GOT3 (cell line): ENCODE measurements at places on chromosomes 16 and 17.

- DNase-seq, result no peak
These were observed 174.3 kb upstream of the CHMP6 start for GRCh38 chr17:80817321-80817845.

GRCh38 chr16:24713379-24713778 lies 16.1 kb upstream of the TNRC6A start:
- DNase-seq, result no peak

GRCh38 chr17:74226252-74226651 lies 12.9 kb downstream of the TTYH2 start:
- DNase-seq, result no peak

DNA sequence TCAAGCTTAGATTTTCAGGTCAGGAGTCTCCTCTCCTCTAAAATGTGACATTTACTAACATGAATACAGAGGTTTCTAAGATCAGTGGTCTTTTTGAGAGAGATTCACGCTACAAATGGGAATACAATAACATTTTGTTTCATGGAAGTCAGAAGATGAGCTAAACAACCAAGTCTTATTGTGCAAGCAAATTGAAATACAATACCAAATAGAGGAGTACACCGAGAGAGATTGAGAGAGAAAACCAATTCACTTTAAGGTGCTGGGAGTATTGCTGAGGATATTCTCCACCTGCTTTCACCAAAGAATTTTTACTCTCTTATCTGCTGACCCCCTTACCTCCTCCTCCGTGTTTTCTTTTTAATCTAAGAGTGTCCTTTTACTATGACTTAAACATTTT lies 11.5 kb downstream of the VEZF1 start:
- no peak for DNase-seq

- DNase-seq, result no peak
These were observed 1.1 kb downstream of the KDM8 start for GRCh38 chr16:27204312-27204915.

DNA sequence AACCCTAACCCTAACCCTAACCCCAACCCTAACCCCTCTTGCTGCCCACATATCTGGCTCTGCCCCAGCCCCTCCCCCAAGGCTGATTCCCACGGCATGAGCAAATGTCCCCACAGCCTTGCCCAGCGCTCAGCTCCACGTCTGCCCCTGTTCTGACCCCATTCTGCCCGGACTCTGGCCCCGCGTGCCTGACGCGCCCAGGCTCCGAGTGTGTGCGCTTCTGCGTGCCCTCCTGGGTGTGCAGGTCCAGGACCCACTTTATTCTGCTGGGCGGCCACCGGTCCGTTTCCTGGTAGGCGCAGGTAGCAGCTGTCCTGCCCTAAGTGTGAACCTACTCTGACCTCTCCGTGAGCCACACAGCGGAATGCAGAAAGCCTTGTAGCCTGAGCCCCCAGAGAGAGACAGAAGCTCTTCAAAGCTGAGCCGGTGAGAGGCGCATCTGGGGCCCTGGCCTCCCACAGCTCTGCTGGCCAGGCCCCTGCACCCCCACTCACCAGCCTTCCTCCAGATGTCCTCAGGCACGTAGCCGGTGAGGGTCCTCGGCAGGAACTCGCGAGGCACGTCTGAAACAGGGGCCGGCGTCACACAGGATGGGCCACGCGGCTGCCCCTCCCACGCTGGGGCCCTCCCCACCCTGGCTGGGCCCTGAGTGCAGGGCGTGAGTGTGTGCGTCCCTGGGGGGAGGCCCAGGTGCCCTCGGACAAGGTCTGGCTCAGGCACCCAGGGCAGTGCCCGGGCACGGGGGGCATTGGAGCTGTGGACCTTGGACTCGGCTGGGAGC lies 14.0 kb upstream of the PABPN1L start:
- DNase-seq, result no peak

DNA sequence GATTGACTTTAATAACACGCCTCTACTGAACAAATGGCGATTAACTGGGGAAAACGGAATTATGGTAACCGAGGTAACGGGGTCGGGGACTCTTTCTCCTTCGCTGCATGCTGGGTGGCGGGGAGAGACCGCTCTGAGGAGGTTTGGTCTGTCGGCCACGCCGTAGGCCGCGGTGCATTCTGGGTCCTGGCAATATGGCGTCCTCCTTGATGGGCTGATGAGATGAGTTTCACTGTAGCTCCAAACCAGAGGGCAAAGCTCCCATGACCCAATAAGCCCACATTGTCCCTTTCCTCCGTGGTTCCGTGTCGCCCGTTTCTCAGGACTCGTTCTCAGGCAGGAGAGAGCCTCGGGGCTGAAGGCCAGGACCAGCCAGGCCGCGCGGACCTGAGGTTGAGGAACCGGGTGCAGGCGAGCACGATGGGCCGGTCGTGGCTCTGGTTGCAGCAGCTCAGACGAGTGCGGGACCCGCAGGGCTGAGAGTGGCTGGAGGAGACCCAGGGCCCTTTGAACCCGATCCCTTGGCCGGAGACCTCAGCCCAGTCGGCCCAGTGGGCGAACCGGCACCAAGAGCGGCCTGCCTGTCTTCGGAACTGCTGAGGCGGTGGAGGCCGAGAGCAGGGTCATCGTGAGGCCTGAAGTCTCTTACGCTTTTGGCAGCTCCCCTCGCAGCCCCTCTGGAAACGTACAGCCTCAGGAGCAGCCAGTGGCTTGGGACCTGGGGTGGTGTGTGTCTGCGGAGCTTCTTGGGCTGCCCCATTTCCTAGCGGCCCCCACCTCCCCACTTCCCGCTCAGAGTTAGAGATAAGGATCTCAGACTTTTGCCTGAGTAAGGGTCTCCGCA lies at the start of gene RPTOR:
Gene RPTOR, plus strand, starts transcription at position 184 of the 844 bp plus-strand sequence. CDS start 792 bp downstream, outside the sequence.
- DNase-seq, result peak; percentile 54

DNA sequence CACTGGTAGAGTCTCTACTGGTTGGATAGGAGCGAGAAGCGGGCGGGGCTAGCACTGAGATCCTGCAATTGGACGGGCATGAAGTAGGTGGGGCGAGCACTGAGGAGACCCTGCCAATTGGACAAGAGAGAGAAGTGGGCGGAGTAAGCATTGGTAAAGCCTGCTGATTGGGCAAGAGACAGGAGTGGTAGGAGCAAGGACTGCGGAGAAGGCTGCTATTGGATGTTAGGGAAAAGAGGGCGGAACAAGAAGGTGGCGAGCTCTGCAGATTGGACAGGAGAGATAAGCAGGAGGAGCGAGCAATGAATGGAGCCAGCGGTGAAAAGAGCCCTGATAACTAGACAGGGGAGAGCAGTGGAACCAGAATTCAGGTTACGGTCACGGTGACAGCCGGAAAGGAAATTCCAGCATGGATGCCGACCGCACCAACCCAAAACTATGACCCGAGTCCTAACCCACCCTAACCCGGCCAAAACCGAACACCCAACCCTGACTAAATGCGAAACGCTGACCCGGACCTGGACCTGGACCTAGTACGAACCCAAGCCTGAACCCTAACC lies 4.8 kb downstream of the SCGB1C2 start:
- DNase-seq, result peak; percentile 25

- DNase-seq, result no peak
These were observed 437.8 kb downstream of the SLC39A11 start for GRCh38 chr17:72654706-72655105.

- no peak for DNase-seq
These were observed 1.2 kb upstream of the MAFG start for GRCh38 chr17:81928544-81929252.

GRCh38 chr17:72850410-72851118 lies 241.9 kb downstream of the SLC39A11 start:
- no peak for DNase-seq

- DNase-seq, result no peak
These were observed 35.2 kb downstream of the ZNF750 start for GRCh38 chr17:82804442-82805191.

- no peak for DNase-seq
These were observed 431 bp downstream of the DYNC1LI2 start for GRCh38 chr16:66751053-66751302.

DNA sequence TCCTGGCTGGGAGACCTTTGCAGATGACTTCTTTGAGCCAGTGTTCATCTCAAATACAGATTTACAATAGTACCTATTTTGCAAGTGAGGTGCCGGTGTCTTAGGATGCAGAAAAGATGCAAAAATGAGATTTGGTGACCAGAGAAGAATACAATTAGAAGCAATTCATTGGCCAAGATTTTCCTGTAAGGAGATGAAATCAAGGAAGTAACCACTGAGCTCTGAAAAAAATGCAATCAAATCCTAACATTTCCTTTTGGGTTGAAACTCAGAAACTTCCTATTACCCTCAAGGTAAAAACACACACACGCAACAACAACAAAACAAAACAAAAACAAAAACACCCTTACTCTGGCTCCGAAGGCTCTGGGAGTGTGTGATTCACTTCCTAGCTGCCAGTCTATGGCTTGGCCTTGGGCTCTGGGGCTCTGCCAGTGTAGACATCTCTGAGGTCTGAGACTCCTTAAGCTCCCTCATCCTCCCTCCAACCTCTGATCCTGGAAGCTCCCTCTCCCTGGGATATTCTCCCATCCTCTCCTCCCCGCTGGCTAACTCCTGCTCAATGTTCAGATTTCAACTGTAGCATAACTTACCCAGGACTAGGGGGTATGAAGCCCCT lies 16.8 kb upstream of the MT4 start:
- no peak for DNase-seq

- no peak for DNase-seq
These were observed 9.7 kb downstream of the RMI2 start for GRCh38 chr16:11354733-11355574.

DNA sequence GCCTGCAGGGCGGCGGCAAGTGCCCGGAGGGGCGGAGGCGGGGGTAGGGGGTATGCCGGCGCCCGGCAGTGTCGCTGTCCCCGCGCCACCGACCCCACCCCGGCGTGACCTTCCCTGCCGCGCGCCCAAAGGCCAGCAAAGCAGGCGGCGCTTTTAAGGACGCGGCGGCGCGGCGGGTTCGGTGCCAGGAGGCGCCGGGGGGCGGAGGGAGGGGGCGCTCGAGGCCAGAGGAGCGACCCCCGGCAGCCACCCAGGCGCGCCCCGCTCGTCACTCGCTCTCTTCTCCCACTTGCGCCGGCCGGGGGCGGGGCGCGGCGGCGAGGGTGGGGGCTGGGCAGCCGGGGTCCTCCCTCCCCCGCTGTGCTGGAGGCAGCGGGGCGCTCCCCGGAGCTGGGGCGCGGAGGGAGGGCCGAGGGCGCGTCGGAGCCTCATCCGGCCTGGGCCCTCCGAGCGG lies 8.6 kb upstream of the BAHCC1 start:
- no peak for DNase-seq

DNA sequence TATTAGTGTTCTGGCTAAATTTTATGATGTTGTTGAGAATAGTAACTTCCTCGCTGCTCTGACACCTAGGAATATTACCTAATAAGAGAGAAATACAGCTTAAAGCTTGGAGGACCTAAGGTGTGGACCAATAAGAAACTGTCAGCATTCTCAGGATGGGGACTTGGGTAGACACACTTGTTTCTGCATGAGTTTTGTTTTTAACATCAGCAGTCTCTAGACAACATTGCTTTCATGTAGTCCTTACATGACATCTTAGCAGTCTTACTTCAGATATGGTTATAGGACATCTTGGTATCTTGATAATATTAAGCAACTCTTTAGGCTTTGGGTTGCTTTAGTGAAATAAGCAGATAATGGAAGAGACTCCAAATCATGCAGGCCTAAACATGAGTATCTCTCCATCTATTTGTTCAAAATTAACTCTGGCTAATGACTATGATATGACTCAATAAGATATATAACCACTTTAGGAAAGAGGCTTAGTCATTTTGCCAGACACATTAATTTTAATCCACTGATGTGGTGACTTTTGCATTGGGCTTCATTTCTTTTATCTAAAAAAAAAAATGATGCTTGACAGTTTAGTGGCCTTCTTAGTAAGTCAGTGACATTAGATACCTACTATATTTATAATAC lies 84.5 kb downstream of the WNT3 start:
- no peak for DNase-seq

DNA sequence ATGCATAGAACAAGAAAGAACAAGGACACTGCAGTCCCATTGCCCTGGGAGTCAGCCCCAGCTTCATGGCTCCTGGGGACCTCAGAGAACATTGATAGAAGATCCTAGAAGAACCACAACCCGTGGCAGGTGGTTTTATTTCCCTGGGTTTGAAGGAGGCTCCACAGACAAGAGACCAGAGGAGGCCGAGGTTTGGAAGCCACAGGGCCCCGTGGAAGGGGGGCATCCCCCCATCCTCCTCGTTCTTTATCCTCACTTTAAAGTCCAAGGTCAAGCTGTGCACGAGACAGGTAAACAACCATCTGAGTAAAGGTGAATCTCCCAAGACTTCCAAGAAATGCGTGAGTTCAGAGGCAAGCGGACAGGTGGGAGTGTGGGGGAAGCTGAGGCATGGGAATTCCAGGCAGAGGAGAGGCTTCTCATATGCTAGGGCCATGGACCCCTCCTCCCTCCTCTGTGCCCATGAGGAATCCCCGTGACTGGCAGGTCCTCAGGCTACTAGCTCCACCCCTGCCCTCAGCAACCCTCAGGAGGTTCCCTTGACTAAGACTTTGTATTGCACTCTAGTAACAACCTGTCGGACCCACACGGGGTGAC lies 849 bp upstream of the SULT1A1 start:
- no peak for DNase-seq

DNA sequence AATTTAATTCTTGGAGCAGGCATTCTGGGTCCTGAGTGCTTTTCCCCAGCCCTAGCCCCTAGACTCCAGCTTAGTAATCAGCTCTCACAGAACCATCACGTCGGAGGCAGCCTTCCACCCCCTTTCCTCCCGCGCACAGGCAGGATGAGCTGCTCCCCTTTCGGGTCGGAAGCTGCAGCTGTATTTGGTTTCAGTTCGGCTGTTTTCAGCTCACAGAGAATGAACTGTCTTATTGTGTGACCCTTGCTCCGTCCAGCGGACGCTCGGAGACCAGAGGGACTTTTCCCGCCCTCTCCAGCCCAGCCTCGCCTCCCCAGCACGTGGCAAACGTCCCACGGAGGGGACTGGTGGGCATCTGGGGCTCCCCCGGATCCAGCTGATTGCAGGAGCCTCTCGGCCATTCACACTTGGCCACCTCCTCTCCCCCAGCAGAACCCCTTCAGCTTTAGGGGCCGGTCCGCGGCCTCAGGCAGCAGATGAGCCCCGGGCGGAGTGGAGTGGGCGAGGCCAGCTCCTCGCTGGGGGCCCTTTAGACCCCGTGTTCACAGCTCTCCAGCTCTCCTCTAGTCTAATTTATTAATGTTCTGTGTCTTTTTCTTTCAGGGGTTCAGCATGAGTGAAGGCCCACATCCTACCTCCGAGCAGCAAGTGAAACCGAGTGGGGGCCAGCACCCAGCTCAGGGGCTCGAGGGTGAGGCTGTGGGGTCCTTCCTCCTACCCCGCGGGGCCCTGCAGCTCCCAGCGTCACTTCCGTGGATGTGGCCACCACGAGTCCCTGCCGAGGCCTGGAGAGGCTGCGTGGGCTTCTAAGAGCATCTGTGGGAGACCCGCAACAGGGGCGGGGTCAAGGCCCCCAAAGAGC lies 863 bp upstream of the UTS2R start:
- DNase-seq, result no peak

GRCh38 chr16:61074324-61074723 lies 961.9 kb downstream of the CDH8 start:
- no peak for DNase-seq

- DNase-seq, result peak; percentile 53
These were observed 290 bp downstream of the TLCD1 start for GRCh38 chr17:28725660-28726225.

- no peak for DNase-seq
These were observed 30.4 kb downstream of the CFDP1 start for GRCh38 chr16:75402821-75403475.

- DNase-seq, result no peak
These were observed 6.7 kb downstream of the TIMM22 start for GRCh38 chr17:1003633-1003971.

- no peak for DNase-seq
These were observed 68.1 kb downstream of the RTN4RL1 start for GRCh38 chr17:1957037-1957436.

- DNase-seq, result no peak
These were observed 83.9 kb upstream of the IRX3 start for GRCh38 chr16:54370278-54371040.
